Stimulated activated CD4-positive, alpha-beta T cell treated with anti-CD3 and anti-CD28 coated beads, Interleukin-1b, Interleukin-23, amount 100 ng/mL, for 24 hours (primary cell): ENCODE measurements at places on chromosomes 12 and 14.

DNA sequence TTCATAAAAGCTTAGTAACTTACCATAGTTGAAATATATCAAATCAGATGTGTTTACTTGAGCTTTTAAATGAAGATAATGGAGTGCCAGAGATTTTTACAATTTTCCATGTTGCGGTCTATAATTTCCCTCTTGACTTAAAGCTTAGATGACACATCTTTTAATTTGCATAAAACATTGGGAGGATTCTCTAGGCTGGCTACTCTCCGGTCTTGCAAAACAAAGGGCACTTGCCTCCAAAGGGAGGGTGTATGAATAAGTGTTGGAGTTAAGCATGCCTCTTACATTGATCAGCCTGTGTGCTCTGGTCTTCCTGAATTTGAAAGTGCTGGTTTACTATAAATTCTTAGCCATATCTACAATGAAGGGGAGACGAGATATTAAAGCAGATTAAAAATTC is 336.4 kb upstream of the NAV3 start:
- DNase-seq, result no peak

GRCh38 chr14:68921666-68922065 is 57.4 kb downstream of the ACTN1 start:
- DNase-seq, result no peak

- no peak for DNase-seq
These were observed 25.3 kb downstream of the GPRC5D start for GRCh38 chr12:12926571-12927071.

- DNase-seq, result no peak
These were observed 25.4 kb downstream of the PSMC1 start for GRCh38 chr14:90281756-90282155.

DNA sequence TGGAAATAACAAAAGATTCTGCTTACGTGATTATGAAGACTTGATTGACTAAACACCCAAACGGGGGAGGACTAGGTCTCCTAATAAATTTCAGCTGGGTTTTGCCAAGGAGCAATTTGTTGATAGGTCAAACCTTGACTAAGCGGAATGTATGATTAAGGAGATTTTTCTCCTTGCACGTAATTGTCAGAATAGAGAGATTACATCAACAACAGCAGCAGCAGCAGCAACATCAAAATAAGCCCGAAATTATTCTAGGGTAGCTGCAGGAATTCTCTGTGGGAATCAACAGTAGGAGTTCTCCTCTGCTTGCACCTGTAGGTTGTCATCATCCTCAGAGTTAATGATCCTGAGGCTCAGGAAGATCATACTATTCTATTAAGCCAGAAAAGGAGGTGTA is 10.2 kb downstream of the ELK3 start:
- no peak for DNase-seq
